ENCODE measurements at places on chromosomes 16 and 17.

DNA sequence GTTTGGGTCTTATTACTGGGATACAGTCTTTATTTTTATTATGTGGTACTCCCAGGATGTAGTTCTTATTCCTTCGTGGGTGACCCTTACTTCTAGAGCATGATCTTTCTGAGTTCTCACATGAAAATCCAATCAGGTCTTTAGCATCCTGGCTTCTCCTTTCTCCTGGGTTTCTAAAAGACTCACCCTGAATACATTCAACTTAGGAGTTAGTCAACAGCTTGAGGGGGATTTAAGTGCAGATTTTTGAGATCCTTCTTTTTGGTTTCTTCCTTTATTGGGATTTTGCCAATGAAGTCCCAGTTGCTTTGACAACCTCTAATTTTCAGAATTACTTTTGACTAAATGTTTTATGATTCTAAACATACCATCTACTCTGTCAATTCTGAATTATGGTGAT, 68.2 kb downstream of the SIAH1 start:
- DNase-seq = no peak

- DNase-seq = no peak
These were observed 18.8 kb downstream of the ALOX15B start for GRCh38 chr17:8057691-8058114.

GRCh38 chr16:68902003-68902968, 59.0 kb downstream of the TANGO6 start:
- no peak for DNase-seq

DNA sequence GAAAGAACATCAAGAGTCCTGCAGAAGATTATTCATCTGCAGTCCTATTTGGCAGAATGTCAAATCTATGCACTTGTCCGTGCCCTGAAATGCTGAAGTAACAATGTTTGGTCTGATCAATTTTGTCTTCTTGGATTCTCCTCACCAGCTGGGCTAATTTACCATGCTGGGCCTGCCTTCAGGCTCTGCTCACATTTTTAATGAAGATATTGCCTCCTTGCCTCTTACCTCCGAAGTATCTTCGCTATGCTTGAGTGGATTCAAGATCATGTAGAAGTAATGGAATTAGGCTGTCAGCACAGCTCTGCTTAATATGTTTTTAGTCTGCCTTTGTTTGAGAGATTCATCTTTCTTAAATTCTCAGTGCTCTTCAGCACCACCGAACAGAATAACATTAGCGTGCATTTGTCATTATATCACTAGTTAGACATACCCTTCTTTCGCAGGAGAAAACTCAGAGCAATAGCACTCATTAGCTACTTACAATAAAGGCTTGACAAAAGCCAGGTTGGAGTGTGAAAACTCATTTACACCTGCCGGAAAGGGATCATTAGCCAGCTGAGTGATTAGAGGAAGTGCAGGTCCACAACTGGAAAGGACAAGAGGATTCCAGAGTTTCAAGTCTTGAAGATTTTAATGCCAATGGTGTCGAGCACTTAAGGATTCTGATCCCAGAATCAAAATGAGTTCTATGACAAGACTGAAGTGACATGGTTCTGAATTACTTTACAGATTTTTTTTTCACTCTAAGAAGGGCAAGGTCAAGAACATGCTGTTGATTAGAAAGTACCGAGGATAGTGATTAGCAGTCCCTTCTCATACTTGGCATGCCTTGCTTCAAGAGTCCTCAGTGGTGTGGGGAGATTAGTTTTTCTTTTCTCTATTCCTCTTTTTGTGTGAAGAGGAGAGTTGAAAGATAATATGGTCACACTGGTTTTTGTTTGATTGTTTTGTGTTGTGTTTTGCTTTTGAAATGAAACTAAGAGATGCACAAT, 405.6 kb upstream of the TOM1L1 start:
- DNase-seq = no peak

DNA sequence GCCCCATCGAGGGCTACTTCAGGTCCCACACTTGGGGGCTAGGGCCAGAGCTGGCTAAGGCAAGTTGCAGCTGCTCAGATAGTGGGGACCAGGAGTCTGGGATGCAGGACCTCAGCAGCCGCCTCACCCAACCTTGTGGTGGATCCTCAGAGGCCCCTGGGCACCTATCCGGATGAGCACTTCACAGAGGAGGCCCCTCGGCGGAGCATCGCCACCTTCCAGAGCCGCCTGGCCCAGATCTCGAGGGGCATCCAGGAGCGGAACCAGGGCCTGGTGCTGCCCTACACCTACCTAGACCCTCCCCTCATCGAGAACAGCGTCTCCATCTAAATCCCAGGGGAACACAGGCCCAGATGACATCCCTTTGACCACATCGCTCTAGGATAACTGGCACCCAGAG, 9.4 kb downstream of the ALOX15B start:
- DNase-seq = no peak
